ENCODE measurements at places on chromosomes 5 and 9. TPM values are rescaled to one million over a fixed set of nuclear protein-coding genes. Genes with fewer than 3 reads are reported as not detected.

The ENTPD8 gene
- total RNA-seq: not detected

The PDLIM4 gene
- 146 TPM for total RNA-seq

The GPSM1 gene
- 41.3 TPM for total RNA-seq

The SLC6A3 gene
- not detected for total RNA-seq

The PCDHGC4 gene
- total RNA-seq: 0.62 TPM

The TPM2 gene
- 68.9 TPM for total RNA-seq

The ARL14EPL gene
- total RNA-seq: not detected

The CER1 gene
- total RNA-seq: not detected

The PHYHD1 gene
- total RNA-seq: 17.8 TPM

The CCNO gene
- 1.3 TPM for total RNA-seq

The ADAMTS12 gene
- total RNA-seq: 4.1 TPM

The NIPAL4 gene
- 22.7 TPM for total RNA-seq

The NEURL1B gene
- 5.1 TPM for total RNA-seq

The TOPORS gene
- 15.4 TPM for total RNA-seq

The PCDHA11 gene
- total RNA-seq: 1.2 TPM

The PIP5K1B gene
- 0.71 TPM for total RNA-seq

The SMC2 gene
- 12.2 TPM for total RNA-seq

The RXRA gene
- total RNA-seq: 15.0 TPM

The PRUNE2 gene
- total RNA-seq: 0.41 TPM

The SH3GL2 gene
- 3.5 TPM for total RNA-seq

The AK8 gene
- 1.6 TPM for total RNA-seq

The TAF11L6 gene
- total RNA-seq: not detected

The RNF145 gene
- 52.9 TPM for total RNA-seq

The CKS2 gene
- total RNA-seq: 57.7 TPM

The SLCO6A1 gene
- not detected for total RNA-seq

The TLR4 gene
- 5.9 TPM for total RNA-seq

The IL5 gene
- total RNA-seq: not detected

The CTSV gene
- total RNA-seq: 3.1 TPM

The SPINK4 gene
- not detected for total RNA-seq

The DDX4 gene
- not detected for total RNA-seq

The PCDHGA8 gene
- total RNA-seq: 1.0 TPM

The PCDHGB6 gene
- 3.6 TPM for total RNA-seq

The SHC3 gene
- 5.1 TPM for total RNA-seq

The TBC1D13 gene
- total RNA-seq: 17.7 TPM

The SPATA31A3 gene
- total RNA-seq: not detected

The FOXI1 gene
- total RNA-seq: not detected
